ENCODE measurements at places on chromosomes 2 and 18. TPM values are rescaled to one million over a fixed set of nuclear protein-coding genes. Genes with fewer than 3 reads are reported as not detected.

- no peaks in the 10 kb centered on the region for H3K4me1 ChIP-seq
- no peaks in the 10 kb centered on the region for H3K36me3 ChIP-seq
- DNase-seq, result no peak
- H3K4me3 ChIP-seq, result no peak overlapping the region
- H3K27me3 ChIP-seq, result no peaks in the 10 kb centered on the region
- no peak overlapping the region for H3K27ac ChIP-seq
Measured at GRCh38 chr18:7452331-7452730, 114.8 kb upstream of the PTPRM start.

Gene TEX44
- not detected for total RNA-seq

- H3K4me3 ChIP-seq, result peak overlapping the region; percentile 83
- peaks cover 5% of the 10 kb centered on the region for H3K4me1 ChIP-seq
- no peaks in the 10 kb centered on the region for H3K36me3 ChIP-seq
- H3K27ac ChIP-seq, result peak overlapping the region; percentile 77
- peak; percentile 63 for DNase-seq
Measured at GRCh38 chr2:237692601-237693290, 65.4 kb downstream of the LRRFIP1 start.

GRCh38 chr18:63271881-63272299 is 47.7 kb downstream of the BCL2 start:
- no peaks in the 10 kb centered on the region for H3K27me3 ChIP-seq
- H3K4me3 ChIP-seq, result no peak overlapping the region
- DNase-seq, result no peak
- H3K36me3 ChIP-seq, result no peaks in the 10 kb centered on the region

DNA sequence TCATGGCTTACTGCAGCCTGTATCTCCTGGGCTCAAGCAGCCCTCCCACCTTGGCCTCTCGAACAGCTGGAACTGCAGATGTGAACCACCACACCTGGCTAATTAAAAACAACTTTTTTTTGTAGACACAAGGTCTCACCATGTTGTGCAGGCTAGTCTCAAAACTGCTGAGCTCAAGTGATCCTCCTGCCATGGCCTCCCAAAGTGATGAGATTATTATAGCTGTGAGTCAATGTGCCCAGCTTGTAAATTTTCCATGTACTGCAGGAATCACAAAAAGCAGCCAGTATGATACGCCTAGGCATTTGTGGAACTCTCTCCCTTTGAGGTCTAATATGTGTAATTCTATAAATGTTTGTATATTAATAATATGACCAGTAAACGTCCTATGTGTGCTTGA is 59.9 kb downstream of the MSH6 start:
- DNase-seq, result no peak
- no peak overlapping the region for H3K4me3 ChIP-seq
- no peaks in the 10 kb centered on the region for H3K27me3 ChIP-seq

DNA sequence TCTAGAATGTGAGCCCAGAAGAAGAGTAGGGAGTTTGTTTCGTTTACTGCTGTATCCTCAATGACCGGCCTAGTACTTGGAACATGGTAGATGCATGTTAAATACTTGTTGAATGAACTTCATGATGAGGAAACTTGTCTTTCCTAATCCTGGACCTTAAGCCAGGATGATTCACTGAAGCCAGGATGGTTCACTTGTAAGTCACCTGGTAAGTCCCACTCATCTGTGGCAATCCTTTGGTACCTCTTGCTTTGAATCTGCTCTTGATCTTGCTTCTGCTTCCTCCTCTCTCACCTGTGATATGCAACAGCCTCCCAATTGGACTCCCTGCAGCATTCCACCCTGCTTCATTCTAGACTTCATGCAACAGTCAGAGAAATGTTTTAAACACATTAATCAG is 43.6 kb downstream of the QPCT start:
- H3K27me3 ChIP-seq, result no peaks in the 10 kb centered on the region
- no peaks in the 10 kb centered on the region for H3K36me3 ChIP-seq
- no peak for DNase-seq
- no peaks in the 10 kb centered on the region for H3K4me1 ChIP-seq

Gene C2orf15
- 1.2 TPM for total RNA-seq

GRCh38 chr18:63971320-63972001 is 1.6 kb downstream of the SERPINB8 start:
- no peaks in the 10 kb centered on the region for H3K27me3 ChIP-seq
- no peak for DNase-seq
- no peak overlapping the region for H3K4me3 ChIP-seq
- H3K27ac ChIP-seq, result no peak overlapping the region
- peaks cover 3% of the 10 kb centered on the region for H3K4me1 ChIP-seq

- H3K4me1 ChIP-seq, result no peaks in the 10 kb centered on the region
- no peaks in the 10 kb centered on the region for H3K36me3 ChIP-seq
- DNase-seq, result no peak
- H3K27ac ChIP-seq, result no peak overlapping the region
- H3K27me3 ChIP-seq, result no peaks in the 10 kb centered on the region
Measured at GRCh38 chr18:6672821-6673308, 56.7 kb upstream of the ARHGAP28 start.

DNA sequence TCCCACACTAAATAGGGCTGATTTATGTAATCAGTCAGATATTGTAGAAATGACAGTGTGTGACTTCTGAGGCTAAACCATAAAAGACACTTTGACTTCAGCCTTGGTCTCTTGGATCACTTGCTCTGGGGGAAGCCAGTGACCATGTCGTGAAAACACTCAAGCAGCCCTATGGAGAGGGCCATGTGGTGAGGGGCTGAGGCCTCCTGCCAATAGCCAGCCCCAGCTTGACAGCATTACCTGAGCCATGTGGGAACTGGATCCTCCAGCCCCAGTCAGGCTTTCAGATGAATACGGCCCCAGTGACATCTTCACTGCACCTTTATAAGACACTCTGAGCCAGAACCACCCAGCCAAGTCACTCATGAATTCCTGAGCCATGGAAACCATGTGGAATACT is 20.8 kb downstream of the TNS1 start:
- peaks cover 31% of the 10 kb centered on the region for H3K4me1 ChIP-seq
- no peak overlapping the region for H3K4me3 ChIP-seq
- no peaks in the 10 kb centered on the region for H3K36me3 ChIP-seq
- H3K27ac ChIP-seq, result peak overlapping the region; percentile 91

DNA sequence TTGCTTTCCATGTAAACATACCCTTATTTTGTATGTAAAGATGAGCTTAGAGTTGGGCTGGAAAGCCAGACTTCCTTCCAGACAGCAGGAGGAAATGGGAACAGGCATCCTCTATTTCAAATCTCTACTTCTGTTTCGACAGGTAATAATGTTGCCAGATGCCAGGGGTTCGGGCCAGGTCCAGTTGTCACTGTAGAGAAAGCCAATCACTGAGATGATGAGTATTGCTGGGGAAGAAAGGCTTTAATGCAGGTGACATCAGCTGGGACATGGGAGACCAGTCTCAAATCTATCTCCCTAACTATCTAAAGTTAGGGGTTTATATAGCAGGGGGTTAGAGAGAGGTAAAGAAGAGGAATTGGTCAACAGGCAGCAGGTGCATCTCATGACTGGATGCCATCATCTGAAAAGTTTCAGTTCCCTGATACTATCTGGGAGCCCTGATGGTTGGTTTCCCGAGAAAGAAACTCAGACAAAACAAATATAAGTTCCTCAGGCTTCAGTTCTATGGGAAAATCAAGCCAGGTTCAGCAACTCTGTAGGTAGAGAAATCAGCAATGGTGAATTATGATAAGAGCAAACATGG is 9.3 kb upstream of the MTCL1 start:
- no peak overlapping the region for H3K27ac ChIP-seq
- H3K36me3 ChIP-seq, result no peaks in the 10 kb centered on the region
- H3K27me3 ChIP-seq, result no peaks in the 10 kb centered on the region
- no peaks in the 10 kb centered on the region for H3K4me1 ChIP-seq
- no peak for DNase-seq
- H3K4me3 ChIP-seq, result no peak overlapping the region

Gene CAPN10
- total RNA-seq, result 31.3 TPM

Gene GNAL
- 5.5 TPM for total RNA-seq

GRCh38 chr2:20333738-20334137 is 16.9 kb downstream of the PUM2 start:
- H3K4me3 ChIP-seq, result no peak overlapping the region
- H3K36me3 ChIP-seq, result no peaks in the 10 kb centered on the region
- no peak overlapping the region for H3K27ac ChIP-seq
- peaks cover 10% of the 10 kb centered on the region for H3K4me1 ChIP-seq
- no peak for DNase-seq
- H3K27me3 ChIP-seq, result no peaks in the 10 kb centered on the region

DNA sequence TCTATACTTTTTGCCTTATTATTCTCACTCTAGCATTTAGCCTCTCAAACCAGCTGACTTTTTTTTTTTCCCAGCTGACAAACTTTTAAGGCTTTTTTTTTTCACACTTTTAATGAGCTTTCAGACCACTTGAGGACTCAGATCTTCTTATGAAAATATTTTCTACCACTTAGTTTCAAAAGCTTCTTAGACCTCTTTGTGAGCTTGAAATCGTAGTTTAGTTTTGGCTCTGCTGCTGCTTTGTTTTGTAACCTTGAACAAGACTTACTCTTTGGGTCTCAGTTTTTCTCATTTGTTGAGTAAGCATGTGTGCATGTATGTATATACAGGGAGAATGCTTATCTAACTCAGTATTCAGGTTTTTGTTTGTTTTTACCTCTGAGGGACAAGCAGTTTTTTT is 3.5 kb downstream of the NBEAL1 start:
- H3K4me1 ChIP-seq, result peaks cover 1% of the 10 kb centered on the region
- H3K27me3 ChIP-seq, result no peaks in the 10 kb centered on the region
- DNase-seq, result no peak
- peak overlapping the region; percentile 24 for H3K4me3 ChIP-seq
- H3K27ac ChIP-seq, result no peak overlapping the region

GRCh38 chr2:146916914-146917313 is 927.9 kb upstream of the ACVR2A start:
- H3K4me1 ChIP-seq, result no peaks in the 10 kb centered on the region
- no peak overlapping the region for H3K27ac ChIP-seq
- no peak for DNase-seq
- H3K4me3 ChIP-seq, result no peak overlapping the region
- H3K27me3 ChIP-seq, result no peaks in the 10 kb centered on the region

DNA sequence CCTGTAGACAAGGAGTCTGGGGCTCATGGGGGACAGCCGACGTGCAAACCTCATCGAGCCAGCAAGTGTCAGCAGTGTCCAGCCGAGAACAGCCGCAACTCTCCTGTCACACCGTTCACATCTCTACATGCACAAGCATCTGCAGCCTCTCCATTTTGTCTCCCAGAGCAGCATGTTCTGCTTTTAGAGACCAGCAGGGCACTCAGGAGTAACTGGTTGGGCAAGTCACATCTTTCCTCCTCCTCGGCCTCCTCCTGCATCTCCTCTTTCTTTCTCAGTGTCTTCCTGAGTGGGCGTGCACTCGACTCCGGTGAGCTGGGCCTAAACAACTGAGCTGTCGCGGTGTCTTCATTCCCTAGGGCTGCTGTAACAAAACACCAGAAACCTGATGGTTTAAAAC is 249.9 kb downstream of the SH3BP4 start:
- no peak overlapping the region for H3K4me3 ChIP-seq
- H3K27me3 ChIP-seq, result no peaks in the 10 kb centered on the region
- no peak overlapping the region for H3K27ac ChIP-seq
- no peaks in the 10 kb centered on the region for H3K4me1 ChIP-seq
- H3K36me3 ChIP-seq, result no peaks in the 10 kb centered on the region

GRCh38 chr2:101179982-101180381 is 28.8 kb upstream of the TBC1D8 start:
- H3K27ac ChIP-seq, result no peak overlapping the region
- H3K4me3 ChIP-seq, result no peak overlapping the region
- no peaks in the 10 kb centered on the region for H3K4me1 ChIP-seq
- no peaks in the 10 kb centered on the region for H3K27me3 ChIP-seq

Gene WNT10A
- not detected for total RNA-seq

DNA sequence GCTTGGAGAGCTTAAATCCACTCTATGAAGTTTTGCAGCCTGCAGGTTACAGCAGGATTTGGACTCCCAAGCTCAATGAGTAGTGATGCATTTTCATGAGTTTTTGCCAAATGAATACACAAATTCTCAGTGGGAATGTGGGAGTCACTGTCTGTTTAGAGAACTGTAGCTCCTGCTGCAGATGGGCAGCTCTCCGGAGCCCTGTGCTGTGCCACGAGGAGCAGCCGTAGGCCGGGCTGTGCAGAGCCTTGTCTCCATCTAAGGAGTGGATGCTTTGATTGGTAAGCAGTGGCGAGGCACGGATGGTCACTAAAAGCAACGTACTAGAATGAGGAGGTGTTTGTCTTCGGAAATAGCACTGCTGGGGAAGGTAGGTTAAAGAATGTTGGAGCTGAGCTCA is 96.0 kb upstream of the NFATC1 start:
- no peak overlapping the region for H3K4me3 ChIP-seq
- H3K27ac ChIP-seq, result no peak overlapping the region
- DNase-seq, result no peak
- H3K4me1 ChIP-seq, result no peaks in the 10 kb centered on the region
- no peaks in the 10 kb centered on the region for H3K27me3 ChIP-seq

DNA sequence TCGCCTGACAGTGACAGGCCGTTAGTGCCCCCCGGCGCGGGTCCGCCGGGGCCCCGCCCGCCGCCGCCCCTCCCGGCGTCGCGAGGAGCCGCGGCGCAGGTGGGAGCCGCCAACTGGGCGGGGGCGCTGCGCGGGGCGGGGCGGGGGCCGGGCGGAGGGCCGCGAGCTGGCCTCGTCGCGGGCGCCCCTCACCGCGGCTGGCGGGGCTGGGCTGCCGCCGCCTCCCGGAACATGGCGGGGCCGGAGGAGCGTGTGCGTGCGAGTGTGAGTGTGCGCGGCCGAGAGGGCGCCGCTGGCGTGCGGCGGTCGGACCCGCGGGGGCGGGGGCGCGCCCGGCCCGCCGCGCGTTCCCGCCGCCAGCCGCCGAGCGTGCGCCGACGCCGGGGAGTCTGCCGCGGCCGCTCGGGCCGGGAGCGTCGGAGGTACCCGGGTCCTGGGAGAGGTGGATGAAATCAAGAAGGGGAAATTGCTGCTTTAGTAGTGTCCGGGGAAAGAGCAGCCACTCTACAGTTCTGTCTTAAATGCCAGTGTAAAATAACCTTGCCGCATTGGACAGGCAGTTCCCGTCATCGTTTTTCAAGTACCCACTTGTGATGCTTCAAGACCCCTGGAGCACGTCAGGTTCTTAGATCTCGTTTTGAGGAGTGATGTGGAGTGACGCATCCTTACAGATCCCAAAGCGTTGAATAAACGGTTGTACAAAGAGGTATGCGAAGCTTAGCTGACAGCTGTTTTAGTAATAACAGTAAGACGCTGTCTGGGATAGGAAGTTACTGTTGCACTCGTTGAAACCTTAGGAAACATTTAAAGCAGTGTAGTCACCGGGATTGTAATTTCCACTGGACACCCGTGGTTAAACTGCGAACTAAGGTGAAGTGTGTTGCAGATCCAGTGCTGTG is 836 bp downstream of the ANKRD12 start:
- H3K27me3 ChIP-seq, result no peaks in the 10 kb centered on the region
- no peaks in the 10 kb centered on the region for H3K36me3 ChIP-seq
- H3K4me1 ChIP-seq, result no peaks in the 10 kb centered on the region
- DNase-seq, result peak; percentile 61
- peak overlapping the region; percentile 99 for H3K27ac ChIP-seq
